ENCODE measurements at places on chromosomes 7 and 10.
A peak's percentile ranks its signal among the peaks of the same experiment; 100 is the strongest.

GRCh38 chr7:134476044-134476443 is 17.1 kb upstream of the AKR1B1 start:
- DNase-seq: no peak

- no peak for DNase-seq
These were observed 167.7 kb upstream of the ADO start for GRCh38 chr10:62636825-62637248.

DNA sequence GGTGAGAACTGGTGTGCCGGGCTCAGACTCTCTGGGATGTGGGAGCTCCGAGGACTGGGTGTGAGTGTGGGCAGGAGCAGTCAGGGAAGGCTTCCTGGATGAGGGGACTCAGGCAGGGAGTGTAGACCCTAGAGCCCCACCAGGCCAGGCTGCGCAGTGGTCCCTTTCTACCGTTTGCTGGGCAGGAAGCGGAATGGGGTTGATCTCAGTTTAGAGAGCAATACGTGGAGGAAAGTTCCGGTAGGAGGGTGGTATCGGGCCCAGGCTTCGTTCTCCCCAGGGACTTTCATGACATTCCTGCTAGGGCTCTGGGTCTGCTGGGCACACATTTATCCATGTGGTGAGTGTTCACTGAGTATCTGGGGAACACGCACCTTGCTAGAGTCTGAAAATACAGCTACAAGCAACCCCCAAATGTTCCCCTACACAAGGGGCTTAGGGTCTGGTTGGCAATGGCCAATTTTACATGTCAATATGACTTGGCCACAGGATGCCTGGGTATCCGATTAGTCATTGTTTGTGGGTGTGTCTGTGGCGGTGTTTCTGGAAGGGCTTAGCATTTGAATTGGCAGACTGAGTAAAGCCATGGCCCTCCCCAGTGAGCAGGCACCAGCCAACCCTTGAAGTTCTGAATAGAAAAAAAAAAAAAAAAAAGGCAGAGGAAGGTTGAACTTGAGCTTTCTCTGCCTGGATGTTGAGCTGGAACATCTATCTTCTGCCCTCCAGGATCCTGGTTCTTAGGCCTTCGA is 20.8 kb downstream of the GHRHR start:
- DNase-seq: no peak

DNA sequence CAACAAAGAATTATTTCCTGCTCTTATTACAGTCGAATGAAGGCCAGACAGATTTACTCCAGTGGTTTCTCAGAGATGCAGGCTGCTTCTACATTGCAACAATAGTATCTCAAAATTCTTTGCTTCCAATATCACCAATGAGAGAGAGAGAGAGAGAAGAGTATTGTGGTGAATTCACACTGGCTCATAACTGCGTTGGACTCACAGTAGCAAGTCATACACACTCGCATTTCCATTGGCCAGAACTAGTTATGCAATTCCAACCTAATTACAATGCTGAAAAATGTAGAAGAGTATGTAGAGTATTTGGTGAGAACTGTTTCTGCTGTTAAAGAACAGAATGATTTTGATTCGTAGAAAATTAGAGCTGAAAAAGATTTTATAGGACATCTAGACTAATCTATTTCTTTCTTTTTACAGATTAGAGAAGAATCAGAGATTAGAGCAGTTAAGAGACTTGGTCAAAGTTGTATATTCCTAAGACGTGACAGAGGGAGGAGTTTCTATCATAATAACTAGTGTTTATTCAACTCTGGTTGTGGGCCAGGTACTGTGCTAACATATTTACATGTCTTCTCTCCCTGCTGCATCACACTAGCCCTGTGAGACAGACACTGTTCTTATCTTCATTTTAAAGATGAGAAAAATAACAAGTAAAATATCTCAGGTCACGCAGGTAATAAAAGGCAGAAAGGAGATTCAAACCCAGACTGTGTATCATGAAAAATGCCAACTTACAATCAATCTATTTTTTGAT is 34.6 kb upstream of the PDK4 start:
- DNase-seq: no peak

GRCh38 chr7:11317766-11318165 is 344.1 kb downstream of the PHF14 start:
- no peak for DNase-seq

- DNase-seq: peak; percentile 70
These were observed 348.2 kb upstream of the C7orf33 start for GRCh38 chr7:148242294-148242821.

GRCh38 chr7:130669085-130669700 is 645 bp upstream of the COPG2 start:
- DNase-seq: no peak

DNA sequence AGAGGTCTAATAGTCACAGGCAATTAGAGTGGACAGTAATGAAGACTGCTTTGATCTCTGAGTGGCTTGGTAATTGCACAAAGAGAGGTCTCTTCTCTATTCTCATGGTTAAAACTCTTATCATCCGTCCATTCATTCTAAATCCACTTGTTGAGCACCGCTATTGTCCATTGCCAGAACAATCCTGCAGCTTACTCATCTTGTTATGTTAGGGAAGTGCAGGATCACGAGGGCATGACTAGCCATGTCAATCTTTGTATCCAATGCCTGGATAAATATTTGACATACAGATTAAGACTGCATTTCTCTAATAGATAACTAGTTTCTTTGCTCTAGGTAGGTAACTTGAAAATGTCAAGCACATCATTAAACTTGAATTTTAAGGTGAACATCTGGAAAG is 14.9 kb downstream of the SFTPD start:
- DNase-seq: no peak

DNA sequence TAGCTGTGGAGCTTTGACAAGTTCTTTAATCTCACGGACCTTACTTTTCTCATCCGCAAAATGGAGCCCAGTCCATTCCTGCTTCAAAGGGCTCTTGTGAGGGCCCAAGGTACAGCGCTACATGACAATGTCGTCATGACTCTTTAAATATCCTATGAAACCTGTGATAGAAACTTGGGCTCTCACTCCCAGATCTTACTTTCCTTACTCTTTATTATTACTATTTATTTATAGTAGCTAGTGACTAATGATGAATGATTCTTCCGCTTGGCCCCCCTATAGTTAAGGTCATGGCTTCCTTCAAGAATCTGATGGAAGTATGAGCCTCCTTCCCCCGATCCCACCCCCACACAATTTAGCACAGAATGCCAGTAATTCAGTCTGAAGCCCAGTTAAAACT is 41.9 kb downstream of the RBM20 start:
- DNase-seq: no peak

DNA sequence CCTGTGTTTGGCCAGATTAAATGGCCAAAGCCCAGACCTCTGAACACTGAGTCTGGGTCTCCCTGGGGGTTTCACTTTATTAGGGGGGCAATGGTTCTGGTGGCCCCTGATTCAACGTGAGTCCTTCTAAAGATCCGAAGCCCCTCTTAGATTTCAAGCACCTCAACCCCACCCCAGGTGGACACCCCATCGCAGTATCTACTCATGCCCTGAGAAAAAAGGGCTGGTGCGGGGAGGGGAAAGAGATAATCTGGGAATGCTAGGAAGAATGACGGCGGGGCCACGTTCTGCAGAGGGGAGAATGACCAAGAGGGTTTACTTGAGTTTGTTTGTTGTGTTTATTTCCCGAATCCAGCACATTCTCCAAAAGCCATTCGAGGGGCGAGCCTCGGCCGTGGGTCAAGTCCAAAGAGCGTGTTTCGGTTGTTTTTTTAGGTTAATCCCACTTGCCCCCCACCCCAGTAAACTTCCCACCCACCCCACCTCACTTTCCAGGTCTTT is 832 bp downstream of the PDLIM1 start:
- DNase-seq: no peak
